ENCODE measurements at places on chromosomes 3 and 15.

DNA sequence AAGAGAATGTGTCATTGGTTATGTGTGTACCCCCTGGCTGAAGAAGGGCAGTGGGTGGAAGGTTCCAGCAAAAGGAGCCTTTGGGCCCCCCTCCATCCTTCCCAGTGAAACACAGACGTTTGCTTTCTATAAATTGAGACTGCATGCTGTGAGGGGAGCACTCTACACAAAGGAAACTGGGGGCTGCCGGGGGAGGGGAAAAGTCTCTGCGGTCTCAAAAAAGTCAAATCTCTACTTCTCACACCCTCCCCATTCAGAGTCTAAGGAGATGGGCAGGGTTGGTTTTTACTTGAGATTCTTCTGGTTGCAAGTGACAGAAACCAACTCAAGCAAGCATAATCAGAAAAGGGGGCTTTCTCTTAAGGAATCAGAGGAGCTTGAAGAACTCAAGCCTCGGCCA lies 50.1 kb upstream of the TLE3 start:
- no peak for DNase-seq

DNA sequence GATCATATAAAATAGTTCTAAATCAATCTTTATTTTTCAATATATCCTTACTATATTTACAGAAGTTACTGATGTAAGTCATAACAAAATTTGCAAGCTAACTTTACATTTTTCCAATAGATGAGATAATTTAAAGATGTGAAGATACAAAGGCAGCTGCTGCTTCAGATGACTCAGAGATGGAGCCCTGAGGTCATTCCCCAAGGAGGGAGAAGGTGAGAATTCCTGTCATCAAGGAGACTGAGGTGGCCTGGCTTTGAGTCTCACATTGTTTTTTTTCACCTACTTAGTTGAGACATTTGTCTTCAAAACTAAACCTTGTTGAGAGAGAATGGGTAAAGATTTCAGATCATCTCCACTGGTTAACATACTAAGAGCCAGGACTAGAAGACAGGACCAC lies 3.9 kb upstream of the SAMD7 start:
- no peak for DNase-seq

DNA sequence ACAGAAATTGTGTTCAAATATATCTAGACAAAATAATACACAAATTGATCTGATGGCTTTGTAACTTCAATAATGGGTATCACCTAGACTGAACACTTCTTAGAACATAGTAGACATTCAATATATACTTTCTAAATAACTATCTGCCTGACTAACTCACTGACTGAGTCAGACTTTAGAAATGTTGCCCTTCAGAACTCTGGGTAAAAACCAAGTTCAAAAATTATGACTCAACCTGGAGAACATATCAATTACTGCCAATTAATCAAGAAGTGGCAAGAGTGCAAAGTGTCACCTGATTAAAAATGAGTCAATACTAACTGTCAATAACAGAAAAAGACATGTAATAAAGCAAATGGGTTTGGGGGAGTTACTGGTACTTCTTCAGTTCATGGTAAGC lies 144.6 kb upstream of the TMCO5A start:
- no peak for DNase-seq

DNA sequence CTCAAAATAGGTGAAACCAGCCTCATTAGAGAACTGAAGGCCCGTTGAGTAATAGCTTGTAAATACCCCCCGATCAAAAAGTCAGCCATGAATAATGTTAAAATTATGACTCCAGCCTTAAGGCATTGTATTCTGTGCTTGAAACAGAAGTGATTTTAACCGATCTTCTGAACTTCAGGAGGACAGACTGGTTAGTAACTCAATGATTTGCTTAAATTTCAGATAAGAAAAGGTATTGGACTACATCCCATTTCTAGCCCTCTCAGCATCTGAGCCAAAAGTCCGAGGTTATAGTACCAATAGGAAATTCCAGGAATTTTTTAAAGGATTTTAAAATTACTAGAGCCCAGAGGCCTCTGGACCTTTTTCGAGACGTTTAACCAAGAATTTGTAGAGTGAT lies 67.7 kb upstream of the FGF12 start:
- no peak for DNase-seq

DNA sequence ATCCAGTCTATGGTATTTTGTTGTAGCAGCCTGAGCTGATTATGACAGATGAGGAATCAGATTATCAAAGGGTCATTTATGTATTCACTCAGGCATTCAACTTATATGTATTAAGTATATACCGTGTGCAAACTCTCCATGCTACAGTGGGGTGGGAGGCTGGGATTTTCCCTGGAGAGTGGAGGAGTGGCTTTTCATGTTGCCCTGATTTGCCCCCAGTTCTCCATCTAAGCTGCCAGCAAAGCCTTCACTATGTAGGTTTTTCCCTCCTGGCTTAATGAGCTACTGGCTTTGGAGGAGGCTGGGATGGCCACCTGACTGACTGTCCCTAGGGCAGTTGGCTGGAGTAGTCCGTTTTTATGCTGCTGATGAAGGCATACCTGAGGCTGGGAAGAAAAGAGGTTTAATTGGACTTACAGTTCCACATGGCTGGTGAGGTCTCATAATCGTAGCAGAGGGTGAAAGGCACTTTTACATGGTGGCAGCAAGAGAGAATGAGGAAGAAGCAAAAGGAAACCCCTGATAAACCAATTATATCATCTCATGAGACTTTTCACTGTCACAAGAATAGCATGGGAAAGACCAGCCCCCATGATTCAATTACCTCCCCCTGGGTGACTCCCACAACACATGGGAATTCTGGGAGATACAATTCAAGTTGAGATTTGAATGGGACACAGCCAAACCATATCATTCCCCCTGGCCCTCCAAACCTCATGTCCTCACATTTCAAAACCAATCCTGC lies 253.9 kb downstream of the RPLP1 start:
- no peak for DNase-seq

GRCh38 chr3:187014417-187014864 lies 84.1 kb downstream of the ST6GAL1 start:
- no peak for DNase-seq

DNA sequence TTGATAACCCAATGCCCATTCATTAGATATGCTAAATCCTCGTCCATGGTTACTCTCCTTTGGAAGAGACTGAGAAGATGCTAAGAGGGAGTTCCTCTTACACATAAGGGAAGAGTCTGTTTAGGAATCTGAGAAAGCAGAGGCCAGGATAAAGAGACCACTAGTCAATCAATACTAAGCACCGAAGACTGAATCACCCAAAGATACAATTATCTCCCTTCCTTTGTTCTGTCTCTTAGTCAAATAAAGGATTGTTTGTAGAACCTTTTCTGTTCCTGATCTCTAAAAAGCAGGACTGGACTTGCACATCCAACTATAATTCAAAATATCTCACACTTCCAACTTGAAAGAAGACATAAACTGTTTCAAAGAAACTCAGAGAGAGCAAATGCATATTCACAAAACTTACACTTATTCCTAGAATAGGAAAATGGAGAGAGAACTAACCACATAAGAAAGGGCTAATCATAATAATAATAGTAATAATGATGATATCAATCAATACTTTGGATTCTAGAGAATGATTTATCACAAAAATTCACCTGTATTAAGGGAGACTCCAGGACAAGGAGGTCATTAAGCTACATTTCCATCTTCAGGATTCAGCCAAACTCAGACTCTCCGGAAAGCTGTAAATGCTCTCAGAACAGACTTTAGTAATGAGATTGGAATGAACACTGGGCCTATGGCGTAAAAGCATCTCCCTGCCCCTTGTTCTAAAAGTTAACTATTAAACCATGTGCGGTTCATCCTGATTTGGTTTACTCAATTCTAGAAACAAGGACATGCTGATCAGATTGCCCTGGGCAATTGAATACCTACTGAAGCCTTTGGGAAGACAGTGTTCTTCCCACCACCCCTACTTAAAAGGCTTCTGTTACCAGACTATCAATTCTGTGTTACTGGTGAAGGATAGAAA lies 401.5 kb downstream of the ZBTB20 start:
- DNase-seq, result no peak

DNA sequence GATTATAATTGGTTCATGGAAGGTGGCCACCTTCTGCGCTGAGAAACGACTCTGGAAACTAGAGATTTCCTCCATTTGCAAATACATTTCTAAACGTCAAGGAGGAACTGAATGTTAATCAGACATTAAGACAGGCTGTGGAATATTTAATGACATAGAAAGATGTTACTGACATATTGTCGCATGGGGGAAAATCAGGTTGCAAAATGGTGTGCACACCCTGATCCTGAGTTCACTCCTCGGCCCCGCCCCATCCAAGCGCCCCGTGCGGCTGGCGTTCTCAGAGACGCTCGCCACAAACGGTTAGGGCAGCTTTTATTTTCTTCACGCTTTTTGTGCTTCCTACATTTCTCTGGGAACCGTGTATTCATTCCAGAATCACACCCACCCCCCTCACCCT lies 10.7 kb downstream of the H1-8 start:
- DNase-seq, result no peak

GRCh38 chr3:98811048-98811447 lies 47.9 kb downstream of the ST3GAL6 start:
- no peak for DNase-seq

DNA sequence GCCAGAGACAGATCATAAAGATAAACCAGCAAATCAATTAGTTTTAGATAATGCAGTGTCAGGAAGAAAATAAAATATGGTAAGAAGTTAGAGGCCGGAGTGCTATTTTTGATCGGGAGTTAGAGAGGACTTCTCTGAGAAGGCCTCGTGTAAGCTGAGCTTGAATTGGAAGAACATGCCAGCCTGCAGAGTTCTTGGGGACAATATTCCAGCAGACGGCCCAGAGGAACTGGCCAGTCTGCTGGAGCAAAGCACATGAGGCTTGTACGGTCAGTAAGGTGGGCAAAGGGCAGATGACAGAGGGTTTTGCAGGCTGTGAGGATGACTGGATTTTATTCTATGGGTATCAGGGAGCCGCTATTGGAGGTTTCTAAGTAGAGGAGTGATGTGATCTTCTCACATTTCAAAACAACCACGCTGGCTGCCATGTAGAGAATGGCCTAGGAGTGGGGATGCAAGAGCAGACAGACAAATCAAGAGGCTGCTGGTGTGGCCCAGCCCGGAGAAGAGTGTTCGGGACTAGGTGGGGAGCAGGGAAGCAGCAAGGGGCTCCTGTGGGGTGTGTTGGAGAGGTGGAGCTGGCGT lies 84.0 kb downstream of the HES1 start:
- no peak for DNase-seq

GRCh38 chr3:185503521-185503920 lies 4.7 kb upstream of the TMEM41A start:
- DNase-seq, result no peak

- DNase-seq, result no peak
Measured at GRCh38 chr3:3686907-3687648, 112.2 kb upstream of the LRRN1 start.

DNA sequence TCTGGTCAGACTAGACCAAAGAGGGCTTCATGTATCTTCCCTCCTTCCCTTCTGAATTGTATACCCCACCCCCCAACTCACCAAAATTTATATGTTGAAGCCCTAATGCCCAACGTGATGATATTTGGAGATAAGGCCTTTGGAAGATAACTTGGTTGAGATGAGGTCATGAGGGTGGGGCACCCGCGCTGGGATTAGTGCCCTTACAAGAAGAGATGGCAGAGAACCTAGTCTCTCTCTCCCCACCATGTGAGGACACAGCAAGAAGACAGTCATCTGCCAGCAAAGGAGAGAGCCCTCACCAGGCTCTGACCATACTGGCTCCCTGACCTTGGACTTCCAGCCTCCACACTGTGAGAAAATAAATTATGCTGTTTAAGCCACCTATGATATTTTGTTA lies 13.5 kb downstream of the PLCD1 start:
- DNase-seq, result no peak

- DNase-seq, result peak; percentile 38
Measured at GRCh38 chr3:143970773-143971358, 757 bp upstream of the DIPK2A start.

DNA sequence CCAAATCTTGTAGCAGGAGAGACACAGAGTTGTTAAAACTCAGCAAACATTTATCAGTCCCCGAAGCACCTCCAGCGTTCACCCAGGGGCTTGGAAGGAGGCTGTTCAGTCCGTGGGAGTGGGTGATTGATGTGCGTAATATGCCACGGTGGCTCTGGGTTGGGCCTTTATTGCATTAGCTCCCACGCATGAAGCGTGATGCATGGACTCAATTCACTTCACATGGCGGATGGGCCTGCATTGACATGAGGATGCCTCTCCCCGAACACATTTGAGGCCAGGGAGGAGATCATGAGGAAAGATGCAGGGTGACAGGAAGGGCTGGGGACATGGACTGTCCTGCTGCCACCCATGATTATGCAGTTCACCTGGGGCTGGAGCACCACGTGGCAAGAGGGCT lies 126.5 kb downstream of the FAM43A start:
- DNase-seq, result no peak

- no peak for DNase-seq
Measured at GRCh38 chr15:31776039-31776438, 254.3 kb upstream of the CHRNA7 start.

DNA sequence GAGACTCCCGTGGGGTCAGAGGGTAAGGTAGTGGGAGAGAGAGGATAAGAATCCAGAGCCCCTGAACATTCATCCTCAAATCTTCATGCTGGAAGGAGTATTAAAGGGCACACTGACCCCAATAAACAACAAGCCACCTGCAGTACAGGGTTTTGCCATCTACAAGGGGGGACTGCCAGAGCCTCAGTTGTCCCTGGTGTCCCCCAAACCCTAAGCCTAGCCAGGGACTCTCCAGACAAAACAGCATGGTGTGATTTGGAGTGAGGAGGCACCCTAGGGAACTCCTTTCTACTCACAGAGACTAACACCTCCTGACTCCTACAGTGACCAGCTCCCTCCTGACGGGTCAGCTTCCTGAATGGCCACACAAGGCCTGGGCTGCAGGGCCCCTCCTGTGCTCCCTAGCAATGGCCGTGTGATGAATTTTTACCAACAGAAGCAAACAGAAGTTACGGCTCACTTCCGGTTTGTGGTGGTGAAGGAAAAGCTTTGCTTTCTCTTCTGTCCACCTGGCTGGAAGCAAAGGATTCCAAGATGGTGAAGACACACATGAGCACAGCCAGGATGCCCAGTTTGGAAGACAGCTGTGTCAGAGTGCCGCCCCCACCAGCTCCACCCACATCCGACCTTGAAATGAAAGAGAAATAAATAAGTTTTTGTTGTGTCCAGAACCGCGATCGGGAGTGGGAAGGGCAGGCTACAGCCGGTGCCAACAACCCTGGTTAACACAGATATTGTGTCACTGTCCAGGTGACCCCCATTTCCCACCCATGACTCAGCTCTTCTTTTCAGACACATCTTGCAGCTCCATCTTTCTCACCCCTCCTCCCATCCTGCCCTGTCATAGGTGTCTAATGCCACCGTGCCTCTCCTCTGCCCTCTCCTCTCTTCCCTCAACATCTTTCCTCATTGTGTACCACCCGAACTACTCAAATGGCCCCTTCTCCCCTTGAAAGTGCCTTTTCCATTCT lies 69.6 kb upstream of the ATP13A3 start:
- no peak for DNase-seq

DNA sequence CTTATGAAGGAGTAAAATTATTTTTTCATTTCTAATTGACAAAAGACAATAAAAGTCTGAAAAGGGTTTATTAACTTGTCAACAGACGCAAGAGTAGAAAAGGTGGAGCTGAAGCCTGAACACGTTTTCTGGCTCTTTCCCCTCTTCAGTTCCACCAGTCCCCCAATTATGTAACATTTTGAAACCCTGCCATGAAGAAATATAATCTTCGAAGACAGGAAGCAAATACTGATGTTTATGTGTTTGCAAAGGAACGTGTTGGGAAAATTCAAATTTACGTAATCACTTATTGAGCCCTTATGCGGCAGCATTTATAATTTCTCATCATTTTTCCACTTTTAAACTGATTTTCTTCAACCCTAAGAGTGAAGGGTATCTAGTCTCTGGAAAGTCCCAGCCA lies 767 bp downstream of the AP3S2 start:
- DNase-seq, result no peak
